H1 (cell line): ENCODE measurements at places on chromosomes 12 and 14. TPM values are rescaled to one million over a fixed set of nuclear protein-coding genes. Genes with fewer than 3 reads are reported as not detected.

DNA sequence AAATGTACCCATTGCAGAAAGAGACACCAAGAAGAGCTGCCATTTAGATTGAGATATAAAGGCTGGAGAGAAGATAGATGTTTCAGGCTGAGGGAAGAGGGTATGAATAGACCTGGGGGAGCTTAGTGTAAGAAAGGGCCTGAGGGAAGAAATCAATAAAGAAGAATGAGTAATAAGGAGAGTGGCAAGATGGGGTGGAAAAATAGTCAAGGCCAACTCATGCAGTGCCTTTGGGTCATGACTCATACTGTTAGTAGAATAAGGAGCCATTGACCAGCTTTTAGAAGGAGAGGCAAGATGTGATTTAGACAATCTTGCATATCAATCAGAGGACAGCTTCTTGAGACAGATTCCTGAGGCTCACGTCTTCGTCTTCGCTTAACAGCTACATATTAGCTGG, 287.5 kb downstream of the DUSP6 start:
- H3K4me1 ChIP-seq = no peaks in the 10 kb centered on the region
- no peaks in the 10 kb centered on the region for H3K36me3 ChIP-seq
- no peak for DNase-seq
- H3K4me3 ChIP-seq = no peak overlapping the region

DNA sequence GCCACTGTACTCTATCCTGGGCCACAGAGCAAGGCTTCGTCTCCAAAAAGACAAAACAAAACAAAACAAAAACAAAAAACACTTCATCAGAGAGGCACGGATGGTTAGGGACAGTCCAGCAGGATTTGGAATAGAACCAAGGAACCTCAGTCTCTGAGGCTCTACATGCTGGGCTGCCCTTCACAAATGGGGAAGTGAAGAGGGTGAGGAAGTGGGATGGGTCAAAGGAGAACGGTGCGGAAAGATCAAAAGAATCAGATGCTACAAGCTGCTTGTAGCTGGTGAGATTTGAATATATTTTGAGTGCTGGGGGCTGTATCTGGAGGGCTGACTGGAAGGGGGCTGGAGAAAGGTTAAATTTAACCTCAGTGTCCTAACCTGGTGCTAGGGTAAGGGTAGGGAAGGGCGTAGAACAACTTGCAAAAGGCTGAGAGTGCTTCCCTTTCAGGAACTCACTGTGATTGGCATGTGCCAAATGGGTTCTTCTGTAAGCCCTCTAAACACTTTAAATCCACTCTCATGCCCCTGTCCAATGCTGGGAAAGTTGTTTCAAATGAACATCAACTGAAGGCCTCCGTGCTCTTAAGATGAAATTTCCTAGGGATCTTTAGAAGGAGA, 4.6 kb downstream of the FOXJ2 start:
- peaks cover 5% of the 10 kb centered on the region; the same call in 1 of the 2 replicates for H3K36me3 ChIP-seq
- no peak overlapping the region for H3K4me3 ChIP-seq
- no peaks in the 10 kb centered on the region for H3K27me3 ChIP-seq
- H3K27ac ChIP-seq = no peak overlapping the region
- peaks cover 23% of the 10 kb centered on the region for H3K4me1 ChIP-seq
- no peak for DNase-seq

- H3K36me3 ChIP-seq = peaks cover 29% of the 10 kb centered on the region; the same call in 1 of the 2 replicates
These were observed 1.9 kb downstream of the RAD51AP1 start for GRCh38 chr12:4540638-4541037.

DNA sequence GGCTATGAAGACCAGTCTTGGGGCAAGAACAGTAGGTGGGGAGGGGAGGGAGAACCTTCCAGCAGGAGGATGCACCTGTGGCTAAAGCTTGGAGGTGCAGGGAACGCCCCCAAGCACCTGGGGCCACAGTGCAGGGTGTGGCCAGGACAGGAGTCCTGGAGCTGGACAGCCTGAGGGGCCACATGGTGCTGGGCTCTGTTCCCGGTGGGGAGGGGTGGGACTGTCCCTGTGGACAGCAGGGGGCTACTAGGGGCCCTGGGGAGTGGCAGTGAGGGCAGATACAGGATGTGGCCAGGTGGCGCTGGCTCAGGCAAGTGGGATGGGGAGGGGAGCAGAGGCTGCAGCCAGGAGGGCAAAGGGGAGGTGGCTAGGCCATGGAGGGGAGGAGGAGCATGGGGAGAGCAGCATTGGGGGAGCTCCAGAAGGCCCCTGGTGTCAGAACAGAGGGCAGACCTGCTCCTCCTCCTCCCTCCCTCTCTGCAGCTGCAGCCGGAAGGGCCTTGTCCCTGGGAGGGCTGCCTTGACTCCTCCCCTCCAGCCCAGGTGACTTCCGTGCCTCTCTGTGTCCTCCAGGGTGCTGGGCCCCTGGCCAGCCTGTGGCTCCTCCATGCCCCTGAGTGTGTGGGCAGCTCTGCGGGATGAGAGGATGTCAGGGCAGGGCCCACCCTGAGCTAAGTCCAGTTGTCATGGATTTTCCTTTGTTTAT, 68.4 kb upstream of the DLK1 start:
- no peak overlapping the region for H3K27ac ChIP-seq
- H3K27me3 ChIP-seq = no peaks in the 10 kb centered on the region; the same call in 1 of the 2 replicates
- no peaks in the 10 kb centered on the region for H3K4me1 ChIP-seq
- no peak overlapping the region for H3K4me3 ChIP-seq
- DNase-seq = no peak

Gene C12orf60
- 1.2 and 1.5 TPM in 2 replicates for total RNA-seq

Gene E2F7
- total RNA-seq = 18.5 and 25.2 TPM in 2 replicates
